Activated T-cell treated with anti-CD3 and anti-CD28 coated beads, Interleukin-2, amount 50 U/mL, for 72 hours (primary cell): ENCODE measurements at places on chromosomes 7 and 10. TPM values are rescaled to one million over a fixed set of nuclear protein-coding genes. Genes with fewer than 3 reads are reported as not detected.
A peak's percentile ranks its signal among the peaks of the same experiment; 100 is the strongest.

DNA sequence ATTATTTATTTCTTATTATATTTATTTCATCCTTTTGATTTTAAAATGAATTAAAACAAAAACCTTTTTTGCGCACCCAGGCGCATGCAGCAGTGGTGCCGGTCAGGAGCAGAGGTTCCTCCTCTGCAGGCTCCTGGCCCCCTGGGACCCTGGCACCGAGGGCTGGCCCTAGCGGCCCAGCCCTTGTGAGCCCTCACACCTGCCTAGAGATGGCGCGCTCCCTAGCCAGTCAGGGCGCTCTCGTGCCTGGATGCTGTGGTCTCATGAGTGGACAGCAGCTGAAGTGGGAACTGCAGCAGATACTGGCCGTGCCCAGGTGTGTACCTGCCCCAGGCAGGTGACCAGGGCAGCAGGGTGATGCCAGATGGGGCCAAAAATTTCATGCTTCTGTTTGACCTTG is 13.8 kb downstream of the RET start:
- no peak for DNase-seq
- no peak overlapping the region for H3K4me3 ChIP-seq
- peaks cover 19% of the 10 kb centered on the region for H3K27me3 ChIP-seq

DNA sequence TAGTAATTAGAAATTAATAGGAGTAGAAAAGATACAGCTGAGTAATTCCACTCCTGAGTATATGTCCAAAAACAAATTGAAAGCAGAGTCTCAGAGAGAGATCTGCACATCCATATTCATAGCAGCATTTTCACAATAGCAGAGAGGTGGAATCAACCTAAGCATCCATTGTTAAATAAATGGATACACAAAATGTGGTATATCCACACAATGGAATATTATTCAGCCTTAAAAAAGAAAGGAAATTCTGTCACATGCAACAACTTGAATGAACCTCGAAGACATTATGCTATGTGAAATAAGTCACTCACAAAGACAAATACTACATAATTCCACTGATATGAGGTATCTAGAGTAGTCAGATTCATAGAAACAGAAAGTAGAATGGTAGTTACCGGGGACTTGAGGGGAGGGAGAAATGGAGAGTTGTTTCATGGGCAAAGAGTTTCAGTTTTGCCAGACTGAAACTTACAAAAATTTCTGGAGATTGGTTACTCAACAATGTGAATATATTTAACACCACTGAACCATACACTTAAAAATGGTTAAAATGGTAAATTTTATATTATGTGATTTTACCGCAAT is 18.4 kb downstream of the VTI1A start:
- H3K4me3 ChIP-seq: no peak overlapping the region
- peaks cover 20% of the 10 kb centered on the region for H3K36me3 ChIP-seq
- H3K27ac ChIP-seq: no peak overlapping the region
- H3K4me1 ChIP-seq: peaks cover 38% of the 10 kb centered on the region
- H3K27me3 ChIP-seq: no peaks in the 10 kb centered on the region
- DNase-seq: no peak

DNA sequence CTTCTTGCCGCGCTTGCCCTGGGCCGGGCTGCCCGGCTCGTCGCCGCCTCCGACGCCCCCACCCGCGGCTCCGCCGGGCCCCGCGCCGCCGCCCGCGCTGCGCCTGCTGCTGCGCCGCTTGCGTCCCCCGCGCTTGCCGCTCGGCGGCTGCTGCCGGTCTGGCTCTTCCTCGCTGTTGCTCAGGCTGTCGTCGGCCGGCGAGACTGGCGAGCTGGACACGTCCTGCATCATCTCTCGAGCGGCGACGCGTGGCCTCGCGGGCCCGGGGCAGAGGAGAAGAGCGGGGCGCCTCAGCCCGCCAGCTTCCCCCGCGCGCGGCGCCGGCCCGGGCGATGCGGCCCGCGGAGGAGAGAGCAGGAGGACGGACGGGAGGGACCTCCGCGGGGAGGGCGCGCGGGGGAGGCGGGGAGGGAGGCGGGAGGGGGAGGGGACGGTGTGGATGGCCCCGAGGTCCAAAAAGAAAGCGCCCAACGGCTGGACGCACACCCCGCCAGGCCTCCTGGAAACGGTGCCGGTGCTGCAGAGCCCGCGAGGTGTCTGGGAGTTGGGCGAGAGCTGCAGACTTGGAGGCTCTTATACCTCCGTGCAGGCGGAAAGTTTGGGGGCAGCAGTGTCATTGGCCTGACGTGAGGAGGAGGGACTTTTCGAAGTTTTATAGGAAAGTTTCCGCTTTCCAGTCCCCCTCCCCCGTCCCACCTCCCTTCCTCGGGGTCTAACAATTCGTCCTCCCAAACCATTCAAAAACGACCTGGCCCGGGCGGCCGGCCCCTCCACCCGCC is at the start of gene TWIST1:
TSS of gene TWIST1 (minus strand) at position 546 of the 779 bp plus-strand sequence. CDS start at position 231, 315 bp downstream.
- peaks cover 2% of the 10 kb centered on the region for H3K36me3 ChIP-seq
- peaks cover 6% of the 10 kb centered on the region for H3K4me1 ChIP-seq

DNA sequence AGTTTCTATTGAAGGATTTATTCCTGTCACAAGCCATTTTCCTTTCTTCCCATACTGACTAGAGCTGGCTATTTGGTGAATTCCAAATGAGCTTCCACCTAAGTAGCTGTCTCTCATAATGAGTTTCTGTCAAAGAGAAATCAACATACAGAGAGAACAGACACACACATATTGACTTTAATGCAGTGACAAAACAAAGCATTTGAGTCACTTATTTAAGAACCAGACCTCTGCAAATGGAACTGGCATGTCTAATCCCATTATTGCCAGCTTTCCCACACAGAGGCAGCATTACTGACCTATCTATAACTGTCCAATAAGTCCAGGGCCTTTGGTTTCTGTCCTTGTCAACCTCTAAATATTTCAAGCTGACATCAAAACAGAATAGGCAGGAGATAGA is 179.3 kb upstream of the CSTF2T start:
- no peaks in the 10 kb centered on the region for H3K36me3 ChIP-seq
- DNase-seq: no peak
- peaks cover 16% of the 10 kb centered on the region for H3K4me1 ChIP-seq
- H3K4me3 ChIP-seq: peak overlapping the region; percentile 4

DNA sequence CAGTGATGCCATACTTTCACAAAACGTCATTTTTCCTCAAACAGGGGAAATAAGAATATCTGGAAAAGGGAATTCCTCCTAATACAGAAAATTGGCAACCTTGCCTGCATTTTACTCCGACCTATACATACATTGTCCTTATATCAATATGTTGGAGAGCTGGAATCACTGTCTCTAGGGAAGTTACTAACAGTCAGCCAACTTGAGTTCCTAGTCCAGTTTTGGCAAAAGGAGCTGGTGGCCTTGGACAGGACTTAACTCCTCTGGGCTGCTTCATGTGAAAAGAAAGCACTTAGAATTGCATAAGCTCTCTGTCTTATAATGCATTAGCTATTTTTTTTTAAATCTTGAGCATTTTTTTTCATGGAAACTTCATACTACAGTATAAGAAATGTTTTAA is 174.2 kb upstream of the HGF start:
- H3K4me3 ChIP-seq: no peak overlapping the region
- no peaks in the 10 kb centered on the region for H3K27me3 ChIP-seq
- DNase-seq: no peak
- H3K27ac ChIP-seq: no peak overlapping the region
- H3K4me1 ChIP-seq: no peaks in the 10 kb centered on the region
- H3K36me3 ChIP-seq: no peaks in the 10 kb centered on the region

DNA sequence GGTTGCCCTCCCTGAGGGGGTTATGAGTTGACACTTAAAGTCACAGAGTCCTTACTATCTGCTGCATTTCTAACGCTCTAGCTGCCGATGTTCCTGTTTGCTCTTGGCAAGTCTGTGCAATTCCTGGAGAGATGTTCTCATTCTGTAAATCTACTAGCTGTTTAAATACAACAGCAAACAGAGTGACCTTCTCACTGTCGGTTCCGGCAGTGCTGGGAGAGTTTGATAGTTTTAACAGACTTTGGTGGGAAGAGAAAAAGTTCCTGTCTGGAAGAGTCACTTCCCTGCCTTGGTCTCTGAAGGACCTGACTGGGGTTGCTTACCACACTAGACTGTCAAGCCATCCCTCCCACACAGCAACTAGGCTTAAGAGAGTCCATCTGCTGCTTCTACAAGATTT is 63.3 kb upstream of the ELMO1 start:
- H3K27me3 ChIP-seq: peaks cover 24% of the 10 kb centered on the region
- no peak for DNase-seq
- H3K4me1 ChIP-seq: no peaks in the 10 kb centered on the region
- H3K27ac ChIP-seq: no peak overlapping the region
- H3K36me3 ChIP-seq: no peaks in the 10 kb centered on the region

- no peak overlapping the region for H3K4me3 ChIP-seq
- H3K27ac ChIP-seq: no peak overlapping the region
- no peaks in the 10 kb centered on the region for H3K36me3 ChIP-seq
- H3K27me3 ChIP-seq: no peaks in the 10 kb centered on the region
- no peaks in the 10 kb centered on the region for H3K4me1 ChIP-seq
- no peak for DNase-seq
Measured at GRCh38 chr10:34624323-34625153, 190.6 kb downstream of the PARD3 start.

DNA sequence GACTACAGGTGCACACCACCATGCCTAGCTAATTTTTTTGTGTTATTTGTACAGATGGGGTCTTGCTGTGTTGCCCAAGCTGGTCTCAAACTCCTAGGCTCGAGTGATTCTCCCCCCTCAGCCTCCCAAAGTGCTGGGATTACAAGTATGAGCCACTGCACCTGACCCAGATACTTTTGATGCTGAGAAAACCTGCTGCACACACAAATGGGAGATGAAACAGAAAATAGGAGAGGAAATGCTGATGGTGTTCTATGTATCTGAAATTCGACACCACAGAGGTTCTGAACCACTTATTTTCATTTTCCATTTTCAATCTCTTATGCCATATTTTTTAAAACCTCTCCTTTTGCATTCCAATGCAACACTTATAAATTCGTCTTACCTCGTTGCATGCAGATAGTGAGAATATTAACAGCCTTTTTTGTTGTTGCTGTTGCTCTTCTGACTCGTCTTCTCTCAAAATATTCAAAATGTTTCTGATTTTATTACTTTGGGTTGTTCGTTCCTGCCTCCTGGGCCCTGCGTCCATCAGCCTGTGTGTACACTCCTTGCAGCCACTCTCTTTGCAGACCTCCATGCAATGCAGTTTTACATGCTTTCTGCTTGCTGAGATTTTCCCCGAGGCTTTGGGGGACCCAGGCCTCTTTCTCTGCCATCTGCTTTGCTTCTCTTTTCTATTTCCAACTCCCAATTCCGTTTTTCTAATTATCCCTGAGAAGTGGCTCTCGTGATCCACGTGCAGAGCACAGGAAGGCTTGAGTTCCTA is 556.1 kb downstream of the GALNT17 start:
- H3K36me3 ChIP-seq: no peaks in the 10 kb centered on the region
- no peak overlapping the region for H3K27ac ChIP-seq
- no peak for DNase-seq
- H3K4me3 ChIP-seq: no peak overlapping the region

- no peak for DNase-seq
- H3K27ac ChIP-seq: no peak overlapping the region
- H3K36me3 ChIP-seq: no peaks in the 10 kb centered on the region
- H3K4me3 ChIP-seq: no peak overlapping the region
- H3K4me1 ChIP-seq: no peaks in the 10 kb centered on the region
Measured at GRCh38 chr10:13496164-13496563, 32.6 kb downstream of the BEND7 start.

DNA sequence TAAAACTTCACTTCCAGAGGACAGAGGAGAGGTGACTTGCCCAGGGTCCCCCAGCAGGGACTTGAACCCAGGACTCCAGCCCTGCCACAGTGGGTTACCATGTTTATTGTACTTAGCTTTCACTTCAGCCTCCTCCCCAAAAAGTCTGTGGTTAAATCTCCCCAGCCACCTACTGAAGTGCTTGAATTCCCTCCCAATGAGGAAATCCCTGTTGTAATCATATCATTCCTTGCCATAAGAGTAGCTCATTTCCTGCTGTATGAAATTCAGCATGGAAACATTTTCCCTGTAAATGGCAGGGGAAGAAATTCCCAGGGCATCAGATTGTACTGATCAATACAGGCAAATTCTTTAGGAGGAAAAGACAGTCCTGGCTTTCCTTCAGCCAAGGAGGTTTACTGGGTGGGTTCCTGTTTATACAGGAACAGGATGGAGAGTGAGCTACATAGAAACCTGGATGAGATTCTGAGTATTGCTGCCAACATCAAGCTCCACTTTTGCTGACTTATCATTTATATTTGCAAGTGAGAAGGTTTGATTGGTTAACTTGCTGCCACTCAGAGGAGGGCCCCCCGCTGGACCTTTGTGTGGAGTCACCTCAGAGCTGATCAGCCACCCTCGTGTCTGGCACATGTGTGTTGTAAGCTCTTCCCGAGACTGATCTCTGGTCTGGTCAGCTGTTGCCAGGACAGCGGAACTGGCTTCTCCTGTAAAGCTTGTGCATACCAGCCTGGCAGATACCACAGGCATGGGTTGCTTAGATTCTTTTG is 16.4 kb upstream of the PDZD8 start:
- DNase-seq: no peak
- no peaks in the 10 kb centered on the region for H3K4me1 ChIP-seq
- H3K4me3 ChIP-seq: no peak overlapping the region
- H3K27ac ChIP-seq: no peak overlapping the region
- H3K27me3 ChIP-seq: peaks cover 54% of the 10 kb centered on the region

DNA sequence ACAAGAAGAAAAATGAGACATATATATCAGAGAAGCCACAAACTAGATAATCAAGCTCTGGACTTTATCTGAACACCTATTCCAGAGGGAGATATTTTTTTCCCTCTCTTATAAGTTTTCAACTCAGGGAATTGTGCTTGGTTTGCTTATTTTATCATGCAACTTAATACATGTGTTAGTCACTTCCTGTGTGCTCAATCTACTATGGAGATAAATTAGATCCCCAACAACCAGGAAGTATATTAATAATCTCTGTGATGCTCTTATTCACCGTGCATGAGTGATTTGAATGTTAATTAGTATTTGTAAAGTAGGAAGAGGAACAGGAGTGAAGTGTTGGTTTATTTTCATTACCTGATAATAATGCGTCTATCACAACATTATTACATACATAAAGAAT is 38.8 kb upstream of the ZNF365 start:
- H3K36me3 ChIP-seq: peaks cover 6% of the 10 kb centered on the region
- H3K4me1 ChIP-seq: no peaks in the 10 kb centered on the region
- no peak for DNase-seq
- no peaks in the 10 kb centered on the region for H3K27me3 ChIP-seq
- no peak overlapping the region for H3K4me3 ChIP-seq

RINT1 gene
- 30.0 TPM for total RNA-seq

PDZD7 gene
- total RNA-seq: 0.12 TPM

MMD2 gene
- not detected for total RNA-seq

SAP25 gene
- total RNA-seq: 23.4 TPM

OIT3 gene
- not detected for total RNA-seq

MAT1A gene
- total RNA-seq: not detected

GHRHR gene
- not detected for total RNA-seq
